ENCODE measurements at places on chromosomes 7 and 10. TPM values are rescaled to one million over a fixed set of nuclear protein-coding genes. Genes with fewer than 3 reads are reported as not detected.

GRCh38 chr10:92627845-92628480 lies 35.0 kb downstream of the KIF11 start:
- DNase-seq = no peak

The KCNIP2 gene
- 12.6 TPM for total RNA-seq

DNA sequence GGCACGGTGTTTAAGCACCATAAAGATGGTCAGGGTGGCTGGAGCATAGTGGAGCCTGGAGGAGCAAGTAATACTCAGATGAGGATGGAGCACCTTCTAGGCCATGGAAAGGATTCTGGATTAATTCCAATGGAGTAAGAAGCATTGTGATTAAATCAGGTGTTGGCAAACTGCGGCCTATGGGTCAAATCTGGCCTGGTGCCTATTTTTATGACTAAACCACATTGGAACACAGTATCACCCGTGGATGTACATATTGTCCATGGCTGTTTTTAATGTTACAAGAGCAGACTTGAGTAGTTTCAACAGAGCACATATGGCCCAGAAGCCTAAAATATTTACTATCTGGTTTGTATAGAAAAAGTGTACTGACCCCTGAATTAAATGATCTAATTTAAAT lies 49.9 kb upstream of the TMEM248 start:
- DNase-seq = no peak

GRCh38 chr10:13593535-13593934 lies 6.8 kb downstream of the PRPF18 start:
- DNase-seq = no peak

The TRIM50 gene
- total RNA-seq = not detected

All from frontal cortex (tissue), 4 donors.